Astrocyte of the hippocampus (primary cell): ENCODE measurements at places on chromosomes 11 and 22.

- DNase-seq: no peak
Measured at GRCh38 chr22:35418088-35418487, 18.1 kb downstream of the MCM5 start.

GRCh38 chr11:122804796-122805195 lies 33.5 kb upstream of the CRTAM start:
- no peak for DNase-seq

GRCh38 chr22:33081686-33082590 lies 23.8 kb upstream of the SYN3 start:
- no peak for DNase-seq

GRCh38 chr11:65793144-65793581 lies 6.3 kb downstream of the OVOL1 start:
- no peak for DNase-seq

- peak; percentile 45 for DNase-seq
Measured at GRCh38 chr22:25193548-25193947, 6.1 kb upstream of the CRYBB3 start.

DNA sequence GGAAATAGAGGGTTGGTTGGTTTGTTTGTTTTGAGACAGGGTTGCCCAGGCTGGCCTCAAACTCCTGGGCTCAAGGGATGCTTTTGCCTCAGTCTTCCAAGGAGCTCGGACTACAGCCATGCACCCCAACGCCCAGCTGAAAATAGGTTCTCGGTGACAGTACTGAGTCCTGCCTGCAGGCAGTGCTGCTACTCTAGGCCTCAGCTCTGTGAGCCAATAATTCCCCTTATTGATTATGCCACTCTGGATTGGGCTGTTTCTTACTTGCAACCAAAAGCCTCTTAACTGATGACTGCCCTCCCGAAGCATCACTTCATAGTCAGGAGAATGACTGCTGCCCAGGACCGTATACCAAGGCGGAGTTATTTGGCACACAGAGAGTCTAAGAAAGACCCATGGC lies 1.2 kb upstream of the C11orf16 start:
- DNase-seq: no peak

DNA sequence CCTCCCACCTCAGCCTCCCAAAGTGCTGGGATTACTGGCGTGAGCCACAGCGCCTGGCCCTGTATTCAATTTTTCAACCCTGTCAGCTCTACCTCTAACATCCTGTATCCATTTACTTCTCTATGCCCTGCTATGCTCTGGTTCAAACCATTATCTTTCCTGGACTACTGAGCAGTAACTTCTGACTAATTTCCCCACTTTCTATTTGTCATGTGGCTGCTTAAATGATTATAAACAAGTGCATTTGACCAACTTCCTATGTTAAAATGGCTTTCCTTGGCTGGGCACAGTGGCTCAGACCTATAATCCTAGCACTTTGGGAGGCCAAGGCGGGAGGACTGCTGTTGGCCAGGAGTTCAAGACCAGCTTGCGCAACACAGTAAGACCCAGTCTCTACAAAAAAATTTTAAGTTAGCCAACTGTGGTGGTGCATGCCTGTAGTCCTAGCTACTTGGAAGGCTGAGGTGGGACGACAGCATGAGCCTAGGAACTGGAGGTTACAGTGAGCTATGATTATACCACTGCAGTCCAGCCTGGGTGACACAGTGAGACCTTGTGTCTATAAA lies 2.1 kb downstream of the MED19 start:
- DNase-seq: no peak

- DNase-seq: no peak
Measured at GRCh38 chr22:33601062-33601461, 319.2 kb downstream of the LARGE1 start.

DNA sequence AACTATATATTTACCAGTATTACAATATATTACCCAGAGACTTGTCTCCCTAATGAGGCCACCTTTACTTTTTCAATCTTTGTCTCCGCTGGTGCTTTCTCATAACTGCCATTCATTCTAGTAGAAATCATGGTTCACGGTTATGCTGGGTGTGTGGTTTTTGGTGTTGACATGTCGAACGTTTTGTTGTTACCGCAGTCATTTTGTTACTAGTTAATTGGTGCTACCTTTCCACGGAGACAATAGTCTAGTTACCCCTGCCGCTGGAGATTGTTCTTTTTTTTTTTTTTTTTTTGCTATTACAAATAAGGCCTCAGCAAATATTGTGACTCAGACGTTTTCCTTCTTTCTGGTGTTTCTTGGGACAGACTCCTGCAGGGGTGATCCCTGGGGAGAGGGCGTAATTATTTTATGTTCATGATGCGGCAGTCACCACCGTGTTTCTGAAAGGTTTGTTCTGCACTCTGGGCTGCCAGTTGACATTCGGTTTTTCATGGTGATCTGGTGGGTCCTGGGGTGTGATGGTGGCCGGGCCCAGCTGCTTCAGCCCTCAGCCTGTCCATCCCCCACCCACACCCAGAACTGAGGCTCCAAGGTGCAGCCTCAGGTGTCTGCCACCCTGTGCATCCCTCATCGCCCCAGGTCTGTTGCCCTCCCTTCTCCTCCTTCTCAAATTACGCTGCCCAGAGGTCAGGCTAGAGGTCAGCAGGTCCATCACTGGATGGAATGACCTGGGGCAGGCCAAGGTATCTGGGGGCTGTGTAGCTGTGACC lies 28.6 kb downstream of the LRP5 start:
- peak; percentile 42 for DNase-seq

DNA sequence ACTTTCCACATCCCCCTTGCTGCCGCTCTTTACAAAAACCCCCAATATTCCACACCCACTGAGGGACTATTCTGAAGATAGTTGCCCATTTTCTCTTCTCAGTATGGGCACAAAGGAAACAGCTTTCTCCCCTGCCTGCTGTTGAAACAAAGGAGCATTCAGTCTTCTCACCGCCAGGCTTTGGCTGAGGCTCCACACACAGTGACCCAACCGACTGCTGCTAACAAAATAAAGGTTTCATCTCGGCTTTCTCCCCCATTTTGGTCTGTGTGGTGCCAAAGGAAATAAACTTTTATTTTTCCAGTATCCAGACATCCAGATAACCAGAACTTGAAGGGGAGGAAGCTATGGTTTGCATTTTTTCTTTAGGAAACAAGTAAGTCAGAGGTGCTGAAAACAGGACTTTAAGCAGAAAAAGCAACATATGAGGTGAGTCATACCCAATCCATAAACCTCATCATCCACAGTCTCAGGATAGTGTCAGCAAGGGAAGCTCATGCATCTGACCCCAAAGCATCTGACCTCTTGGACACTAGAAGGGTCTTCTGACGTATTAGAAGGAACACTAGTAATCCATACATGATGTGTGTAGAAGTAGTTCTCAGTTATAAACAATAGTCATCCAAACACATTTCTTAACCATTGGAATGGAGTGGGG lies 6.4 kb downstream of the CLMP start:
- peak; percentile 84 for DNase-seq

DNA sequence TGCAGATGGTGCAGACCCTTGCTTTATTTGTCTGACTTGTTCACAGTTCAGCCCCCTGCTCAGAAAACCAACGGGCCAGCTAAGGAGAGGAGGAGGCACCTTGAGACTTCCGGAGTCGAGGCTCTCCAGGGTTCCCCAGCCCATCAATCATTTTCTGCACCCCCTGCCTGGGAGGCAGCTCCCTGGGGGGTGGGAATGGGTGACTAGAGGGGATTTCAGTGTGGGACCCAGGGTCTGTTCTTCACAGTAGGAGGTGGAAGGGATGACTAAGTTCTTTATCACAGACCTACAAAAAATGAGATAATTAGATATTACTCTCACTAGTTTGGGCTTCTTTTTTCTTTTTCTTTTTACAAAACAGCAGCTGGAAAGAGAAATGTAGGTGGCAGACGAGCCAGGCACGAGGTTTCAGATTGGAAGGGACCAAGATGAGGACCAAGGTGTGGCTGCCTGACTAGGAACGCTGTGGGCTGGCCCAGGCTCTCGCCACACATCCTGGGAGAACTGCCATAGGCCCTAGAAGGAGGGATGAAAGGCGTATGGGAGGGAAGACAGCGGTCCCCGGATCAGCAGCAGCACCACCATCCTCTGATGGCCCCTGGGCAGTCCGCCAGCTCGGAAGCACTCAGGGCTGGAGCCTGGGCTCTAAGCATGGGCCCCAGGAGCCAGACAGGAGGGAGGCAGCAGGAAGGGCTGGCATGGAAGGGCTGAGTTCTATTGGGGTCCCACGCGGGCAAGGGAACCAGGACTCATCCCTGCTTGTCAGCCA lies 14.2 kb downstream of the TXN2 start:
- DNase-seq: peak; percentile 95

GRCh38 chr22:22657712-22658111 lies 13.3 kb downstream of the GGTLC2 start:
- DNase-seq: no peak
